ENCODE measurements at places on chromosomes 6 and 20.

DNA sequence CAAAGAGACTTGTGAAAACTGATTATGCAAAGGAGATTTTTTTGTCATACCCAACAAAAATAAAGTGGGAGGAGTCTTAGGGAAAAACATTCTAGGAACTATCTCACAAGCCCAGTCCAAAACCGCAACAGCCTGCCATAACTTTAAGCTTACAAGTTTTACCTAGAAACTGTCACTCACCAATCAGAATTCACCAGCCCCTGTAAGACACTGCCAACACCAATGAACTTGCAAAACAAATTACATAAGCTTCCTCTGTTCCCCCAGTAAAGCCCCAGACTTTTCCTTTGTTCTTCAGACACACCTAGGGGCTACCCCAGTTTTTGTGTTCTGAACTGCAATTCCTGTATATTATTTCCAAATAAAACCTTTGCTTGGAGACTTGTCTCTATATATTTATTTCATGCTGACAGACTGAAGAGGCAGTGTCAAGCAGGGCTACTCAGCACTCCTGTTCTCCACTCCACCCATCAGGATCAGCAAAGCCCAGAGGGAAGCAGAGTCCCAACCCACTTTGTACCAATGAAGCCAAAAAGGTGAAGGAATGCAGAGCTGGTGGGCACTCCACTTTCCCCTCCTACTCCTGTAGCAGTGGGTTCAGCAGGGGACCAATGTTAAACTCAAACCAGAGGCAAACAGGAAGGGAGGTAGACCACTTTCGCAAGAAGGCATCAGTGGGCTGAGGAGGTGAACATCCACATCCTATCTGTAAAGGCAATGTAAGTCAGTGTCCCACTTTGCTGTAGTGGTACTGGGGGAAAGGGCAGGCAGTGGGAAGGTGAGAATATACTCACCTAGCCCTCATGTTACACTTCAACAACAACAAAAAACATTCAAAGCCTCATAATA lies 142.5 kb upstream of the RUNX2 start:
- no peak for DNase-seq

DNA sequence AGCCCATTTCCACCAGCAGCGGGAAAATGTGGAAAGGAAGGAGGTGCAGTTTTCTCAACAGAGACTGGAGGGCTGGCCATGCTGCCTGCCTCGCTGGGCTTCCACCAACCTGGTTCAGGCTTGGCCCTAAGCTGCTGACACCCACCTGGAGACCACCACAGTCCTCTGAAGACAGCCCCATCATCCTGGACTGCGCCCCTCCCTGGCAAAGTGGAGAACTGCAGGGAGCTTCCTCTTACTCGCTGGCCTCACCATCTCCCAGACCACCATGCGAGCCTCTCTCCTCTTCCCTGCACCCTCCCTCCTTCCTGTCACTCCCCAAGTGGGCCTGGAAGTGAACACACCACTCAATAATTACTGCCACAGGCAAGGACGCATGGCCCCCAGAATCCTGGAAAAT lies 71.5 kb downstream of the PSMG4 start:
- DNase-seq: no peak

DNA sequence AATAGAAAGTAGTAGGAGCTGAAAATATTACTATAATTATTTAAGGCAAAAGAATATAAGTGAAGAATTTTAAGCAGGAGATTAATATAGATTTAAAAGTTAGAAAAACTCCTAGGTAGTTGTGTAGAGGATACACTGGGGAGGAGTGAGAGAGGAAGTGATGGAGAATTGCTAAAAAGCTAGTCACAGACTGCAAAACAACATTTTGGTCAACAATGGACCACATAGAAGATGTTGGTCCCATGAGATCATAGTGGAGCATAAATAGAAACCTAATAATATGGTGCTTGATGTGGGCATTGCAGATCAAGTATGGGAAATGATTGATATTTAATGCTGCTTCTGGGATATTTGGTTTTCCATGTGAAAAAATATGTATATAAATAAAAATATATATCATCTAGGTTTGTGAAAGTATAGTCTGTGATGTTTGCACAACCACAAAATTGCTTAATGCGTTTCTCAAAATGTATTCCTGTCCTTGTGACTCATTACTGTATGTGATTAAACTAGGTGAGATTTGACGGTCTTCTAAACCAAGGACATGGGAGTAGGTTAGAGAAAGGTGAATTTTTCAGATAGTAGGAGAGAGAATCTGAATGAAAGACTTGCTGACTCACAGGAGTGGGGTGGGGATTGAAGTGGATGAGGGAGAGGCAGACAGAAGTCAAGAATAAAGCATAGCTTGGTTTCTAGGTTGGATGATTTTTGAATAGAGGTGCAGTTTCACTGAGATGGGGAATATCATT lies 174.0 kb downstream of the BCKDHB start:
- no peak for DNase-seq

GRCh38 chr6:139371421-139372203 lies 2.8 kb downstream of the CITED2 start:
- DNase-seq: no peak

- no peak for DNase-seq
Measured at GRCh38 chr20:37362821-37363220, 16.9 kb downstream of the SRC start.

DNA sequence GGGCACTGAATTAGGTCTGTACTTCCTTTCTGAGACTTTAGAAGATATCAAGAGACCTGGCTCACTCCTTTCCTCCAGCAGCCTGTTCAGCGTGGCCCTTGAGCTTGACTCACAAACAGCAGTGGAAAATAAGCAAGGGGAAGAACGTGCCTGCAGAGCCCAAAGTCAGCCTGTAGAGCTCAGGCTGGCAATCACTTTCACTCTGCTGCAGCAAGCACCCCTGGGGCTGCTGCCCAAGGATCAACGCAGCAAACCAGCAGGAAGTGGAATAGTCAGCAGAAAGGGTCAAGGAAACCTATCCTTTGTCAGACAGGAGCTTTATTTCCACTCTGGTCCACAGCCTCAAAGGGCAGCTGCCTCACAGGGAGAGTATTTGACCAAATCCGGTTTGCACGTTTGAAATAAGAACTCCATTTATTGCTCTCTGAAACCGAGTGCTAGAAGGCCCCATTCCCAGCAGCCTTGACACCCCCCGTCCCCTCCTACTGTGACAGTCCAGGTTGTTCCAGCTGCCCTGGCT lies 77.4 kb downstream of the PRDM1 start:
- DNase-seq: no peak

DNA sequence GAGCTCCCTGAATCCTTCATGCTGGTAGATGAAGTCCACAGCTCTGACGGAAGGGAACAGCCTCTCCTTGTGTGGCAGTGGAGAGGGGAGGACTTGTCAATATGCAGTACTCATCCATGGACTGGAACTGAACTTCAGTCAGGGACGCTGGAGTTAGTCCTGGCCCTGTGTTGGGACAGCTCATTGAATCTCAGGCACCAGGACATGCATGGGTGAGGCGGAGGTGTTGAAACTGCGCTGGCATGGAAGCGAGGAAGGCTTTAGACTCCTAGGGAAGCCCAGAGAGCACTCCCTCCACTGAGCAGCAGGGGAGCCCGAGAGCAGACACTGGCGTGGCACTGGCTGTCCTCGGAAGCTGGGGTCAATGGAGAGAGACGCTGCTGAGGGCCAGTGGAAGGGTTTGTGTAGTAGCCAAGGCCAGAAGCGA lies 161.3 kb upstream of the GGTLC1 start:
- DNase-seq: no peak

DNA sequence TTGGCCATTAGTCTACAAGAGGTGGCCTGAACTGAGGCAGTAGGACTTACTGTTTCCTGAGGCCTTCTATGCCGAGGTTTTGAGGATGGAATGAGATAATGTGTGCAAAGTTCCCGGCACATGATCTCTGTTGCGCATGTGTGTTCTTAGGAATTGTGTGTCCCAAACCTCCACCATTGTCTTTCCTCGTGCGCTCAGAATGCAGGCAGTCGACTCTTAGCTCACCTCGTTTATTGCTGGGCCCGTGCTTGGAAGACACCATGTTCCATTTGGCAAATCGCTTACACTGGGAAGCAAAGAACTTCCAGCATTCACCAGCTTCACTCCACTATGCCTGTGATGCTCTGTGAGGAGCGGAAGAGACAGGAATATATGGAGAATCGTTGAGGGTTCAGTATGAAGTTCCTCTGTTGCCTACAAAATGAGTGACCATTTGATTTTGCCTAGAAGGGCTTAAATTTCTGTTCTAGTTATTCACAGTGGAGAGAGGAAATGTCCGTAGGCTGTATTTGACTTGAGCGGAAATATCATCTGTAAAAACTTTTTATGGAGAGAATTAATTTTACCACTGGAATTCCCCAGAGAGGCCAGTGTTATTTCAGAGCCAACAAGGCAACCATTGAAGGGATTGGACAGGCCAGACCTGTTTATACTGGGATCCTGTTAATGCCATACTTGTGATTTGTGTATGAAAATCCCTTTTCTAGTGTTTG lies 75.7 kb upstream of the CLDN20 start:
- DNase-seq: no peak

DNA sequence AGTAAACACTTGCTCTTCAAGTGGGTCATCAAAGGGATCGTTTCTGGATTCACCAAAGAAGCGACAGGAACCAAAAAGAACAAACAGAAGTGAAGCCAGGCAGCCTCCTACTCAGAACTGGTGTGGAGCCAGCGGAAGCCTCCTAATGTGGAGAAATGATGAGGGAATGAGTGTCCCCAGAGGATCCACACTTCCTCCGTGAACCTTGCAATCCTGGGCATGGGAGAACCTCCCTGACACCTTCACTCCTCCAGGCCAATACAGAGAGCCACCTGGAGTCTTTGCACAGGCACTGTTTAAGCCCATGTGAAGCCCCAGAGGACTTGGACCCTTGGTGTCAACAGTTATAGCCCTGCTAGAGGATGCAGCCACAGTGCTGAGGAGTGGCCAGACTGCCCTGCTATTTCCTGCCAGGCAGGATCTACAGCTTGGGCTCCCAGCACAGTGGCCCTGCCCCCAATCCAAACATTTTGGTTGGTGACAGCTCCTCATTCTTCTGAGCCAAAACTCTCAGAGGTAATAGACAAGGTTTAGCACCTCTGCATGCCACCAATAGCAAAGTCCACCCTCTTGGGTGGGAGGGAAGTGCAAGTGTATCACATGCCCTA lies 23.2 kb upstream of the SERINC1 start:
- DNase-seq: peak; percentile 64

GRCh38 chr6:39029156-39030011 lies 19.2 kb upstream of the GLP1R start:
- DNase-seq: no peak

- no peak for DNase-seq
Measured at GRCh38 chr20:25394276-25394675, 3.6 kb upstream of the ABHD12 start.

GRCh38 chr6:169232507-169232931 lies 21.1 kb downstream of the THBS2 start:
- no peak for DNase-seq

DNA sequence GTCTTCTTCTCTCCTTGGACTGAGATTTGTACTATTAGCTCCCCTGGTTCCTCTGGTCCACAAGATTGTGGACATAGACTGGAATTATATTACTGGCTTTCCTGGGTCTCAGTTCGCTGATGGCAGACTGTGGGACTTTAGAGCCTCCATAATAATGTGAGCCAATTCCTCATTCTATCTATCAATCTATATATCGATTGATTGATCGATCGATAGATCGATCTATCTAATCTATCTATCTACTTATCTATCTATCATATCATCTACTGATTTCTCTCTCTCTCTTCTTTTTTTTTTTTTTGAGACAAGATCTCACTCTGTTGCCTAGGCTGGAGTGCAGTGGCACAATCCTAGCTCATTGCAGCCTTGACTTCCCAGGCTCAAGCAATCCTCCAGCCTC lies 51.5 kb upstream of the DDR1 start:
- no peak for DNase-seq

GRCh38 chr6:112760831-112761230 lies 413.7 kb downstream of the RFPL4B start:
- DNase-seq: no peak

GRCh38 chr6:40907198-40907701 lies 131.8 kb downstream of the UNC5CL start:
- DNase-seq: peak; percentile 93

GRCh38 chr20:57968120-57968519 lies 258.3 kb upstream of the PMEPA1 start:
- no peak for DNase-seq

DNA sequence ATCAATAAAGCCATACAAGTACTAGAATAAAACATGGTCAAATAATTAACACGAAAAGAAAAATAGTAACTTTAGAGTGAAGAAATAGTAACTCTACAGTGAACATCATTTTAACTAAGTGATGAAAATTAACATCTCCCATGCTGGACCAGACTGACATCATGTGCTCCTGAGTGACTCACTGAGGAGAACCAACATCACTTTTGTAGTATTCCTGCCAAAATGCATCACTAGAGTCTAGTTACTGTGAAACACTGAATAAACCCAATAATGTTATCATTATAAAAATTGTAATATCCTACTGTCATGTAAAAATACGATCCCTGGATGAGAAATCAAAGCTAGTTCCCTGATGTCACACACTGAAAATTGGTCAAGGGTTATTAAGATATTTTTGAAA lies 361.3 kb downstream of the CD109 start:
- no peak for DNase-seq

DNA sequence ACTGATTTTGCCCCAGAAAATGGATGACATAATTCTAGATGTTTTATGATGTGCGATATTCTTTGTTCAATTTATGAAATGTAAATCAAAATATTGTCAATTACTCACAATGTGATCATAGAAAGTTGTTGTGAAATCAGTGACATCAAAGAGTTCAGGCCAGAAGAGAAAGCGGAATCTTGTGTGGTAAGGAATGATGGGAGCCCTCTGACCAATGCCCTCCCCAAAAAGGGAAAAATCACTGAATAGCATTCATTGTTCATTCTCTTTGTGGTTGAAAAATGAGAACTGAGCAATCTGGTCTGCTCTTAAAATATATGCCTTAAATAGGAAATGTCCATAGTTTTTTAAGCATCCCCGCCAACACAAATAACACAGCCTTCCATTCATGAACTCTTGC lies 247.1 kb upstream of the GRIK2 start:
- DNase-seq: no peak

DNA sequence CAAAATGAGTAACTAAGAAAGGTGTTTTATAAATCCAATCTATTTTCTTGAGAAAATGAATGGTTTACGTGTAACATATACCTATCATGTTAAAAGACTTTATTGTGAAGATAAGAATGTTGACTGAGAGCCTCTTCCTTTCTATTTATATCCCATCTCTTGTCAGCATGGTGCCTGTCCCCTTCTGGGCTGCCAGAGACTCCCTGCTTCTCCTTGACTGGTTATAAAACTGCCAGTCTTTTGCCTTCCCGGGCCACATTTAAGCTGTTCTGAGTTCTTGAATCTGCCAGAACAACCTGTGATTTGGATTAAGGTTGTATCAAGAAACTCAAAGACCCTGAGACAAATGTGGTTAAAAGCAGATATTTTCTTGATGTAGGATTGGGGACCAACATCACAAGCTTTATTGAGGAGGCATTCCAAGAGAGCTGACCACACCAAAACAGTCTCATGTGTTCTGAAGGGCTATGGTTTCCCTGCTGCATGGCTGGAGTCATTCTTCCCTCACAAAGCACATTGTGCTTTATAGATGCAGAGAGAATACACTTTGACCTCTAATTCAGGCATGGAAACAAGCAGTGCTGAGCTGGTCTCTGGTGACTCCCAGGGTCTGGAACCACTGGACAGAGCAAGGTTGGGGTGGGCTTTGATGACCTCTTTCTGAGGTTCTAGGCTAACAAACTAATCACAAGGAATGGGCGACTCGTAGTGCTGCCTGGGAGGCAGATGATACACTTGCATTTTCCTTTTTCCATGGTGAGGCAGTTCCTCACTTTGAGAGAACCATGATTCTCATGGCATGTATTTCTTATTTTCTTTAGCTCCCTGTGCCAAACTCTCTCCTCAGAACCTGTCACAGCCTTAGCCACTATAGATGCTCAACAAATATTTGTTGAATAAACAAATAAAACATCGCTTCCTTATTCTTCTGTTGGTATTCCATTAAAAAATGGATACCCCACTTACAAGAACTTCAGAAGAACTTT lies 205.0 kb upstream of the PREP start:
- DNase-seq: no peak

All from breast epithelium (tissue), 4 donors.